ENCODE measurements at places on chromosomes 3 and 15.

DNA sequence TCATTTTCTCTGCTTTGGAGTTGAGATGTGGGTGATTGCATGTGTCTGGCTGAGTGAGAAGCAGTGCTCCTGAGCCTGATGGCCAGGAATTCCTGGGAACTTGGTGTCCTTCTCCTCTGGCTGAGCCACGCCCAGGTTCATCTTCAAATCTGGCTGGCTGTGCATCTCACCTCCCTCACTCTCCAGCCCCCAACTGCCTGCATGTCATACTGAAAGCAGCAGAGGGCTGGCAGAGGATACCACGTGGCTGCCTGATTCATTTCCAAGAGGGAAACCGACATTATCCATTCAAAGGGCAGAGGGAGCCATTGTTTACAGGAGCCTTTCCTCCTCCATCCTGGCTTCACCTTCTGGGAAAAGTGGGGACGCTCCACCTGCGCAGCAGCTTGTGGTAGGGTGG is 57.4 kb downstream of the ABHD5 start:
- no peak for DNase-seq

DNA sequence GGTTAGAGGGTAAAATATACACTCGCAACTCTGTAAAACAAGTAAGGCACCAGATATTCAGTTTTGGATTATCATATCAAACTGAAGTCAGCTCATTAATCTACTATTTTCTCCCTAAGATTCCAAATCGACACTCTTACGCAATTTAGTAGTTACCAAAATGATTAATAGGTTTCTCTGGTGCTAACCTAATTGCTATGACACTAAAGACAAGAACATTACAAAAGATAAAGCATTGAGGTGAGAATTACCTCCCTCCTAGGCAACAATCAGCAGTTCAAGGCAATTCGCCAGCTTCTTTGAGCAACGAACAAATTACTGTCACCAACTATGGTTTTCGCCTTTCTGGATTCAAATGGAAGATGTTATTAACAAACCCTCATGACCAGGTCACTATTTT is 1305.0 kb downstream of the ROBO2 start:
- no peak for DNase-seq

- no peak for DNase-seq
Observed at GRCh38 chr3:72143322-72143721, 358.4 kb upstream of the PROK2 start.

DNA sequence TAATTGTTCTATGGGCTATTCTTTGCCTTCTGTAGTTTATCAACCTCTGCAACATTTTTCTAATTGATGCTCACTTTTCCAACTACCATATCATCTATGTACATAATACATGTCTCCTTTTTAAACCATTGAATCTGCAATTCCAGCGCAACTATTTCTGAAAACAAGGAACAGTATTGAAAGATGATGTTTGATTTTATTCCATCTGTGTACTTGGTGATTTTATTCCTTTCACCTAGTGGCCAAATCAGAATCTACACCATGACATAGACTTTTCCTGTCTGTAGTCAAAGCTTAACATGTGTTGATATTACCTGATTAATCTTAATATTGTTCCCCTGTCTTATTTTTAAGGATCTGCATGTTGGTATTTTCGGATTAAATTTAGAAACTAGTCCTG is 13.0 kb downstream of the NKTR start:
- no peak for DNase-seq

- no peak for DNase-seq
Observed at GRCh38 chr3:147407114-147407497, 763 bp upstream of the ZIC4 start.

- DNase-seq, result no peak
Observed at GRCh38 chr3:160784853-160785252, 28.8 kb downstream of the PPM1L start.

- no peak for DNase-seq
Observed at GRCh38 chr15:73660455-73660854, 23.7 kb upstream of the CD276 start.

All from stimulated activated CD8-positive, alpha-beta memory T cell treated with anti-CD3 and anti-CD28 coated beads, Interleukin-4, amount 100 ng/mL, for 48 hours (primary cell).